ENCODE measurements at places on chromosomes 11 and 22.

DNA sequence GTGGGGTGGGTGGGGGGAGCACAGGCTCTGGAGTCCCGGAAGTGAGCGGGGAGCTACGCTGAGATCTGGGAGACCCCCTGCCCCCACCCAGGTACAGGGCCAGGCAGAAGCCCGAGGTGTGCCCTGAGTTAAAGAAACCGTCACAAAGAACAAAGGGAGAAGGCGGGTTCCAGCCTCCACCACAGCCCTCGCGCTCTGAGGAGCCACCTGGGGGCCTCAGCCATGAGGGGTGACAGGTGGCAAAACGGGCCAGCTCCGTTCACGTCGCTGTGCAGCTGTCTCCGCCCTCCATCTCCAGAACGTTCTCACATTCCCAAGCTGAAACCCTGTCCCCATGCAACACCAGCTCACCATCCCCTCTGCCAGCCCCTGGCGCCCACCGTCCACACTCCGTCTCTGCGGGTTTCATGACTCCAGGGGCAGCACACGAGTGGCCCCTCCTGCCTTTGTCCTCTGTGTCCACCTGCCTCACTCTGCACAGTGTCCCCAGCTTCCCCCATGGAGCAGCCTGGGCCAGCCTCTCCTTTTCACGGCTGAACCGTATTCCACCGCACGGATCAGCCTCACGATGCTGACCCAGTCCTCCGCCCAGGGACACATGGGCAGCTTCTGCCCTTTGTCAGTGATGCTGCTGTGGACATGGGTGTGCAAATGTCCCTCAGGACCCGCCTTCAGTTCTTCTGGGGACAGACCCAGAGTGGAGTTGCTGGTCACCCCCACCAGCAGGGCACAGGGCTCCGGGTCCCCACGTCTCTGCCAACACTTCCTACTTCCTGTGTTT is 1.7 kb upstream of the MUC5B start:
- no peak for DNase-seq

DNA sequence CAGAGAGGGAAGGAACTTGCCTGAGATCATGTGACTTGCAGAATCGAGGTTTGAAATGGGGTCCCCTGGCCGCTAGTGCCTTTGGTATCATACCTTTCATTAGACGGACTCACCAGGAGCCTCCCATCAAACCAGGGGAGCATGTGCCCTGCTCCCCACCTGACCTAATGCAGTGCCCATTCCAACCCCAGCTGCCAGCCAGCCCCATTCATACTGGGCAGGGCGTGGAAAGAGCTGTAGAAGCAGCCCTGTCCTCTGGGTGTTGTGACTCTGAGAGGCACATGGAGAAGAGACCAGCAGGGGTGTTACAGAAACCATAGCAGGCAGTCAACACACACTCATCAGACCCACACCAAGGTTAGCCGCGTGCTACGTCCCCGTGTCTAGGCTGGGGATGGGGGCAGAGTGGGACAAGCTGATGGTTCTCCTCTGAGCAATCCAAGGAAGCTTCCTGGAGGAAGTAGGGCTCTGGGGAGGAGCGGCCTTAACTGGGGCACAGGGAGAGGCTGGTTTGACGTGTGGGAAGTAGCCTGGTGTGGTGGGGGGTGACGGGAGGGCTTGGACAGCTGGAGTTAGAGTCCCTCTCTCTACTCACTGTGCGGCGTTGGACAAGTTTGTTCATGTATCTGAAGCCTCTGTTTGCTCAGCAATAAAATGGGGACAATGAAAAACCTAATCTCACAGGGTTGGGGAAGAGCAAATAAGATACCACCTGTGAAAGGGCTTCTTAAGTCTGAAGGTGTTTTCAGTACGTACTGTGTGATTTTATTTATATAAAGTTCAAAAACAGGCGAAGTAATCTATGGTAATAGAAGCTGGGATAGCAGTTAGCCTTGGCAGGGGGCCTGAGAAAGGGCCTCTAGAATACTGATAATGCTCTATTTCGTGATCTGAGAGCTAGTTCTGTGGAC is 14.0 kb downstream of the GRIK4 start:
- no peak for DNase-seq

DNA sequence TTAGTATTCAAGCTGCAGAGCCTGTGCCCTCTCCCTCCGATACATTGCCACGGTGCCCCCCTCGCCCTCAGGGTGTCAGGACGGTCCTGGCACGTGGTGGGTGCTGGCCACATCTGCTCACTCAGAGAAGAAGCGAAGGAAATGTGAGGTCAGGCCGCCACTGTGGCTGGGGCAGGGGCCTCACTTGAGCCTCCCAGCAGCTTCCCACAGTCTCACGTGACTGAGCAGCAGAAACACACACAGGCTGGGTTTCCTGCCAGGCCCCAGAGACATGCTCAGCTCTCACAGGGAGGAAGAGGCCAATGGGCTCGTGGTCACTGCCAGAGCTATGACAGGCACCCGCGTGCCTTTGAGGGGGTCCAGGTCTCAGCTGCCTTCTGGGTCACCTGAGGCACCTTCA is 37.9 kb upstream of the PRR5 start:
- DNase-seq: peak; percentile 63

- no peak for DNase-seq
Observed at GRCh38 chr11:128832121-128832497, 35.0 kb downstream of the KCNJ1 start.

- no peak for DNase-seq
Observed at GRCh38 chr11:134266440-134266839, 9.7 kb upstream of the GLB1L3 start.

DNA sequence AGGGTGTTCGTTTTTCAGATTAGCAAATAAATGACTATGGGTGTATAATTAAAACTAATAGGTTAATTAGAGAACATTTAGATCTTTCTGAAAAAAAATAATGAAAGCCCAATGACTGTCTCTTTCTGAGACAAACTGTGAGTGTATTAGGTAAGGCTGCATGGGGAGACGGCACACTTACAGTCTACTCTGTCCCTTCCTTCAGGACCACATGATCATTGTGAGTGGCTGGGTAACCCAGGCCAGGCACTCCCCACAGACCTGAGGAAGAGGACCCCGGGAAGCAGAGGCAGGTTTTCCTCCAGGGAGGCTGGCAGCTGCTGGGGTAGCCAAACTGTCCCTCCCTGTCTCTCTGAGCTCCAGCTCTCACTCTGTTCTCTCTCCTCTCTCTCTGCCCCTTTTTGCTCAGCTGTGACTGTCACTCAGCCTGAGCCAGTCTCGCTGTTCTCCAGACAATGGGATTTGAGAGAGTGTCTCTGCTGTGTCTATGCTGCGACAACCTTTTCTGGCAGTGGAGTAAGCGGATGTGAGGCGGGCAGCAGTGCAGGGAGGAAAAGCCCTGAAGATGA is 83.1 kb upstream of the NCAM1 start:
- DNase-seq: no peak

- no peak for DNase-seq
Observed at GRCh38 chr11:20563866-20564265, 35.5 kb upstream of the SLC6A5 start.

DNA sequence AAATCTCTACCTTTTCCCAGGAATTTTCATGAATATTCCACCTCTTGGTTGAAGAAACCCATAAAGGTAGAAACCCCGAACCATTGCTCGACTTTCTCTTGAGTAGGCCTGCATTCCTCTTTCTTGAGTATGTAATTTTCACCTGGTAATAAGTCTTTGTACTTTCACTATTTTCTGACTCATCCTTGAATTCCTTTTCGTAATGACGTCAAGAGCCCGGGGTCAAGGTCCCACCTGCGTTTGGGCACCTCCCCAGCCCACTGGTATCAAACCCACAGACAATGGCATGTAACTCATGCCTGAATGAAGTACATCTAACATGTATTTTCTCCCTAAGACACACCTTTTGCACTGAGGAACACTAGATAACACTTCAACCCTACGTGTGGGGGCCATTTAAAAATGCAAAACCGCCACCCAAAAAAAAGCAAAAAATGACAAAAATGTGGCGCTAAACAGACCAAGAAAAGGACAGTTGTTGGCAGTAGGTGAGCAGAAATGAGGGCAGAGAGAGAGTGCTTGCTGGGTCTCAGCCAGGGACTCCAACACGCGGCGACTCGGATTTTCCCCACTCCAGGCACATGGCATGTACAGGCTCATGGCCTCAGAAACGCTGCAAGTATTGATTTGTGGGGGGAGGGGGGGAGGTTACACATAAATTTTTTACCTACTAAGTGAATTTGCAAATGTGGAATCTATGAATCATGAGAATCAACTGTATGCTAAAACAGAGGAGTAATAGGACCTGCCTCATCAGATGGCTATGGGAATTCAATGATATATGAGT is 4.1 kb upstream of the C11orf24 start:
- no peak for DNase-seq

GRCh38 chr11:96303064-96303463 is 39.9 kb downstream of the MAML2 start:
- DNase-seq: no peak

- DNase-seq: no peak
Observed at GRCh38 chr11:9662273-9662672, 1.6 kb upstream of the SWAP70 start.

- DNase-seq: no peak
Observed at GRCh38 chr11:125073616-125074483, 10.7 kb downstream of the SLC37A2 start.

- DNase-seq: no peak
Observed at GRCh38 chr11:94669023-94669422, 99.1 kb upstream of the AMOTL1 start.

DNA sequence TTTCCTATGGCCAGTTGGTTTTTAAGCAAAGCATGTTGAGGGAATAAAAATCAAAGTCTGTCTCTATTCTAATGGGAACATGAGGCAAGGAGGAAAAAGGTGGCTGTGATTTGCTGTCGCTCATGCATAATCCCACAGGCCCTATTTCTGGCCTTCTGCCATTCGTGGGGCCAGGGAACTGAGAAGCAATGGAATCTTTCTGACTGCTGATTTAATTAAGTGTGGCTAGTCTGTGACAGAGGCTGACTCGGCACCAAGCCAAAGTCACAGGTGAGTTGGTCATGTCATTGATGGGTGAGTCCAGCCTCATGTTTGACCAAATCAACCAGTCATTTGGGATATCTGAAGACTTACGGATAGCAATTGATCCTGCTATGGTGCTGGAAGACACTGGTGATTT is 429.3 kb upstream of the CADM1 start:
- DNase-seq: no peak

GRCh38 chr11:61897387-61898246 is 6.3 kb upstream of the FADS3 start:
- DNase-seq: peak; percentile 87

DNA sequence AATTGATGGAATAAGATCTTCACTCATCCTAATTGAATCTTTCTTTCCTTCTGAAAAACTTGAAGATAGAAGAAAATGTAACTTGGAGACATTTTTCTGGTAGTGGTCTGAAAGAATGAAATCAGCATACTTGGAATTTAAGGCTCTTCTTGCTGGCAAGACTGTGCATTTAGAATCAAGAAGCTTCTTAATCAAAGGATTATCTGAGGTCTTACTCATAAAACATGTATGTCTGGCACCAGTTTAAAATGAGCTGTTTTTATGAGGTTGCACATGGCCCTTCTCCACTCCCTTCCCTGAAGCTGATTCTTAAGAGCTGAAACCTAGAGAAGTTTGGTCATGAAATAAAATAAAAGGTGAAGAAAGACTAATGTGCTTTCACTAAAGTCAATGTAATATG is 77.3 kb downstream of the ARHGEF12 start:
- DNase-seq: no peak

DNA sequence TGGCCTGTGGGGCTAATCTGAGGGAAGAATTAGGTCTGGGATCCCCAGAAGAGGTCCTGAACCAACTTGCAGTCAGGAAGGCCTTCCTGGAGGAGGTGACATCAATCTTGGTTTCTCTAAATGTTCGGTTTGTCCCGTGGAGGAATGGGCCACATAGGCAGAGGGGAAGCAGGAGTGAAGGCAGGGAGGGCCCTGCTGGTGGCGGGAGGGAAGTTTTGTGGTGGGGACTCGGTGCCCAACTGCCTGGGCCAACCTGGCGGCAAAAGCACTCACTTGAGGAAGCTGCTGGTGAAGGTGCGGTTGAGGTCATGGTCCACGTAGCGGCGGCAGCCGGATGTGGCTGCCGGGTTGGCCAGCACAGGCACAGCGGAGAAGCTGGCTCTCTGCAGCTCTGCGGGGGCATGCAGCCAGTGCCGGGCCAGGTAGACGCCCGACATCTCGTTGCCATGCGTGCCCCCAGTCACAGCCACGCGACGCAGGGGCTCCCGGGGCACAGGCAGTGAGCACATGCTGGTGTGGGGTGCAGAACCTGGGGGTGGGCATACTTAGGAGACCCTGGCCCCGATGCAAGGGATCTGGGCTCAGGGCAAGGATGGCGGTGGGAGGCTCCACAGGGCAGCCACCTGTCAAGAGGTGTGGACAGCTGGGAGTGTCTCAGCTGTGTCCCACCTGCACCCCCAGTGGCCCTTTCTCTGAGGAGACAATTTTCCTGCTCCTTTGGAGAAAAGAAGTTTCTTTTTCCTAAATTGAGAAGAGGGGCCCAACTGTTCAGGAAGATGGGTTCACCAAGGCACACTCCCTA is 3.8 kb downstream of the ACY3 start:
- DNase-seq: peak; percentile 69

DNA sequence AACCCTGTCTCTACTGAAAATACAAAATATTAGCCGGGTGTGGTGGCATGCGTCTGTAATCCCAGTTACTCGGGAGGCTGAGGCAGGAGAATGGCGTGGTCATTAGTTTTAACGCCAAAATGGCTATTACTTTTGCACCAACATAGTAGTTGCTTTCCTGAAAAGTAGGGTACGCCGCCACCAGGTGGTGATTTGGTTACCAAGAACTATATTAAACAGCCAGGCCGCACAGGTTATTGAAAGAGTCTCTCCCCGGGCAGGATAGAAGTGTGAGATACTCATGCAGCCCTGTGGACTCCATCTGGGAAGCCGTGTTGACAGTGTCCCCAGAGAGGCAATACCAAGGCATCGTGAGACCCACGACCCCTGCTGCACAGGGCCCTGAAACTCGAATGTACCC is 24.6 kb upstream of the LRRC32 start:
- no peak for DNase-seq

GRCh38 chr11:112794331-112794846 is 166.8 kb upstream of the NCAM1 start:
- DNase-seq: no peak

DNA sequence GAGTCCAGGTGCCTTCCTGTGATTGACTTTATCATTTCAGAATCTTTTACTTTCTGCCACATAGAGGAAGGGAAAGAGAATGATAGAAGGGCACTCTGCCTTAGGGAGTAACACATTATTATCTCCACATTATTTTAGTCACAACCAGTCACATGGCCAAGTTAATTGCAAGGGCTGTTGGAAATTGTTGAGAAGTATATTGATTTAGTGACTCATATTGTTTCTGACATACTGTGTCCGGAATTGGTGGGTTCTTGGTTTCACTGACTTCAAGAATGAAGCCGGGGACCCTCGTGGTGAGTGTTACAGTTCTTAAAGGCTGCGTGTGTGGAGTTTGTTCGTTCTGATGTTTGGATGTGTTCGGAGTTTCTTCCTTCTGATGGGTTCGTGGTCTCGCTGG is 8.7 kb downstream of the OR51B4 start:
- no peak for DNase-seq

All from activated T-cell treated with anti-CD3 and anti-CD28 coated beads, Interleukin-2, amount 50 U/mL, for 48 hours (primary cell).